NCI-H774 (cell line): ENCODE measurements at places on chromosomes 12 and 14.

DNA sequence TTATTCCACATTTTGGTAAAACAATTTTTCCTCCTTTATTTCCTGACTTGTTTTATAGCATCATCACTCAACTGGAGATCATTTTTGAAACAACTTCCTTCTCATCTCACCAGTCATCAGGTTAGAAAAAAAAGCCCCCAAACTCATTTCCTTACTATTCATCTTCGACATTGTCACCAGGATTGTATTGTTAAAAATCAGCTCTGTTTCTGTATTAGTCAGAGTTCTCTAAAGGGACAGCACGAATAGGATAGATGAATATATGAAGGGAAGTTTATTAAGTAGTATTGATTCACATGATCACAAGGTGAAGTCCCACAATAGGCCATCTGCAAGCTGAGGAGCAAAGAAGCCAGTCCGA, 392.6 kb downstream of the FUT8 start:
- DNase-seq = no peak

- DNase-seq = no peak
Observed at GRCh38 chr12:21265932-21266331, 68.8 kb downstream of the SLCO1A2 start.

DNA sequence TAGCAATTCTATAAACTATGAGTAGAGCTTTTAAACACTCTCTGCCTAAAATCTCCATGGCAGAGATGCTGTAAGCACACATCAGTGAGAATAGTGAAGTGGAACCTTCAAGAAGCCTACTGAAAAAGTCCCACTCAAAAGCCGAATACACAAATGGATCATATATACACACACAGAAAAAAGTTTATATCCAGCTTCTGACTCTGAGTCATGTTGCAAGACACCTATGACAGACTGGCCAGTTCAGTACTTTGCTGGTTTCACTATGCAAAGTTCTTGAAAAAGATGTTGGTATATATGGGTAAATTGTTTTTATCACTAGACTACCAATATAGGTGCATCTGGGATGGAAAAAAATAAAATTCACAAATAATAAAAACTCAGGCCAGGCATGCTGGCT, 126.1 kb downstream of the KCNK10 start:
- no peak for DNase-seq

GRCh38 chr14:76306131-76306530, 69.8 kb upstream of the ESRRB start:
- no peak for DNase-seq

GRCh38 chr12:70809887-70810286, 110.7 kb downstream of the PTPRR start:
- DNase-seq = no peak

DNA sequence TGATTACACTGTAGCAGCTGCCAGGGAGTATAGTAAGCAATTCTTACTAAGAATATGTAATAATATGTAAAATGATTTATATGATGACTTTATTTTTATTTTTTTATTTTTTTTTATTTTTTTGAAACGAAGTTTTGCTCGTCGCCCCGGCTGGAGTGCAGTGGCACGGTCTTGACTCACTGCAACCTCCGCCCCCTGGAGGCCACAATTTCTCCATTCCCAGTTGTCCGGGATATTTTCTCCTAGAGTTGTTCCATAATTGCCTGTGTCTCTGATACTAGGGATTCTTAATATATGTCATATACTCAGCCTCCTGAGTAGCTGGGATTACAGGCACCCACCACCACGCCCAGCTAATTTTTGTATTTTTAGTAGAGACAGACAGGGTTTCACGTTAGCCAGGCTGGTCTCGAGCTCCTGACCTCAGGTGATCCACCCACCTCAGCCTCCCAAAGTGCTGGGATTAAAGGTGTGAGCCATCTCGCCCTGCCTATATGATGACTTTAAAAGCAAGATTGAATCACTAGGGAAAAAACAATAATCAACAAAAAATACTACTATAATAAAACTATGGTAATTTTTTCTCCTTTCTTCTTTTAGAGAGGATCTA, 12.2 kb upstream of the ITPR2 start:
- DNase-seq = no peak

GRCh38 chr12:57430112-57430930, 522 bp downstream of the R3HDM2 start:
- DNase-seq = peak; percentile 79

DNA sequence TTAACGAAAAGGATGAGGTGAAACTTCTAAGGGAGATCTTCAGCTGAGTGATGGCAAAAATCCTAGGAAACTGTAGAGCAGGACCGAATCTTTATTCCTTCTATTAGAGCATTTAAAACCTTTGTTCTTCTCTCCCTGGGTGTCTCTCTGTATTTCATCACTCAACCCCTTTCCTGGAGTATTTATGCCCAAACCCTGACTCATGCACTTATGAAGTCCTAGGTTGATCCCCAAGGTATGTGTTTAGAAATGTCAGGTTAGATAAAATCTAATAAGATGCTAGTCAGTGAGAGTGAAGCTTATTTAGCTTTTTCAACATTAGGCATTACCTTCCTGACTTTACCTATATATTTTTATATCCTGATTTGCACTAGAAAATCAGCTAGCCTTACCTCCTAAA, 239.8 kb upstream of the NPAS3 start:
- no peak for DNase-seq

- no peak for DNase-seq
Observed at GRCh38 chr12:132544080-132544397, 54.1 kb downstream of the FBRSL1 start.

GRCh38 chr12:32089586-32089985, 17.1 kb upstream of the BICD1 start:
- DNase-seq = no peak

GRCh38 chr12:14979468-14979867, 6.6 kb downstream of the PDE6H start:
- no peak for DNase-seq

- DNase-seq = peak; percentile 80
Observed at GRCh38 chr14:91417983-91418386, 365 bp upstream of the CCDC88C start.

DNA sequence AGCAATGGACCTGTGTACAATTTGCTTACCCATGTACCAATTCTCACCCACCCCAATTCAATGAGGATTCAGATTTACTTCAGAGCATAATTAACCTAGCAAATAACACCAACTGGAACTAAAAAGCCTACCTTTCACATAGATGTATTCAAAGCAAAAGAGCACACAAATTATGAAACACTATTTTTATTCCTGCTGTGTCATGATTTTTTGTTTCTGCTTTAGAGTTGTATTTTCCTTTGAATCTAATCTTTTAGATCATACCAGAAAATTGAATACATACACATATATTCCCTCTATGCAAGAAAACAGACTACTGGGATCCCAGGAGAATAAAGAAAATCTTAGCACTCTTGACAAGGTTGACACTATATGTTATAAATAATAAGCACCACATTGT, 5.9 kb downstream of the KICS2 start:
- no peak for DNase-seq

GRCh38 chr14:28772613-28773012, 6.0 kb downstream of the FOXG1 start:
- no peak for DNase-seq
